Osteoblast (primary cell): ENCODE measurements at places on chromosomes 3 and 15. TPM values are rescaled to one million over a fixed set of nuclear protein-coding genes. Genes with fewer than 3 reads are reported as not detected.

EPHB1 gene
- total RNA-seq: 0.36 and 1.5 TPM in 2 replicates

RNU6-1 gene
- not detected in 2 replicates for total RNA-seq

CDV3 gene
- total RNA-seq: 154 and 166 TPM in 2 replicates

GABRR3 gene
- not detected in 2 replicates for total RNA-seq

ISL2 gene
- 0.29 and 1.1 TPM in 2 replicates for total RNA-seq

ITIH4 gene
- 2.5 and 3.5 TPM in 2 replicates for total RNA-seq

CEMIP gene
- total RNA-seq: 579 and 687 TPM in 2 replicates
